ENCODE measurements at places on chromosomes 7 and 10.

DNA sequence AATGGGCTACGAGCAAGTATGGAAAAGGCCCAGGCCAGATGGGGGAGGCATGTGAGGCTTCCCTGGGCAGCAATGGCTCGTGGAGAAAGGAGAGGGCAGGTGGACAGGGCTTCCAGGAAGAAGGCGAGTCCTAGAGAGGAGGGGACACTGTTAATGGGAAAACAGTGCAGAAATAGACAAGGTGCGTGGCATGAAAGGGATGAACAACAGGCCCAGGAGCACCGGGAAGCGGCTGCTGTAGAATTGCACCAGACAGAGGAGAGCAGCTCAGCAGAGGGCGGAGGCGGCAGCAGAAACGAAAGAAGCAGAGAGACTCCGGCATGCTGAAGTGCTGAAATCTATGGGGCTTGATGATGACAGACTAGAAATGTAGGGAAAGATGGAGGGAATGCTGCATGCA, 102.1 kb downstream of the PIP4K2A start:
- no peak for DNase-seq

GRCh38 chr7:18820981-18821380, 296.5 kb downstream of the TWIST1 start:
- no peak for DNase-seq

DNA sequence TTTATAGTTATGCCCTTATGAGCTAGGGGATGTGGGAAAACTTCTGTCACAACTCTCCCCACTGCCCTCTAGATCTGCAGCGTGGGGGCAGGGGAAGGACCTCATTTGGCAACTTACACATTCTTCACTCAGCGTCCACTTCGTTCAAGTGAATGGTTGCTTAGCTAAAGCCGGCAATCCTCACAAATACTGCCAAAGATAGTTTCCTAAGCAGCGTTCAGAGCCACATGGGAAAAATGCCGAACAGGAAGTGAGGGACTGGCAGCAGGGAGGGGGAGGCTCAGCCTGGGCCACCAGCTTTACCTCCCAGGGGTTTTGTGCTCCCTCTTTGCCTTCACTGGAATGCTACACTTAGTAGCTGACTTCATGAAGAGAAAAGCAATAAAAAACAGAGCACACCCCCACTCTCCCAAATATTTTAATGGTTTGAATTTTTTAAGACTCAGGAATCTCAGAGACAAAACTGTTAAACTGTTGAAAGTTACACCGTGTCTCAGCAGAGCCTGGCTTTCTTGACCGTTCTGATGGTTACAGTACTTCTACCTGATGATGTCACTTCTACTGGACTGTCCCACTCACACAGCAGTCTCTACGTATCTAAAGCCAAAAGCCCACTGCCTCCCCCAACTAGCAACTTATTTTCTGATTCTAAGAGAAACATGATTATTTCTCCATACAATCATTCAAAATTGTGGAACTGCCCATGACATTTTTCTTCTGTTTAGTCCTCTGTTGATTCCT, 10.4 kb downstream of the GRM3 start:
- DNase-seq, result no peak

DNA sequence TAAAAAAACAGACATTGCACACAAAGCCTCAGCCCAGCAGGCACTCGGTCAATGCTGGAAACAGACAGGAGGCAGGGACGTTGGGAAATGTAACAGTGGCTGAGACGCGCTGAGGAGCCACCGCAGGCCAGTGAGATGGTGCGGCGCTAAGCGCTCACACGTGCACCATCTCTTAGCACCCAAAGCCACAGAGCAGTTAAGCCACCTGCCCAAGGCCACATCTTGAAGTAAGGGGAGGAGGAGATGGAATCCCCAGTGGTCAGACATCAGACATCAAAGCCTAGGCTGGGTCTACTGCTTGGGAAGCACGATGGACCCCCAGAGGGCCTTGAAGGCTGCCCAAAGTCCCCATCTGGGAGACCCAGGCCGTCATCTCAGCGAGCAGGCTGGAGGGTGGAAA, 15.6 kb downstream of the LAT2 start:
- no peak for DNase-seq

GRCh38 chr7:139598642-139599041, 75.2 kb downstream of the CLEC2L start:
- peak; percentile 3 for DNase-seq

GRCh38 chr10:48572414-48572813, 32.5 kb downstream of the ARHGAP22 start:
- DNase-seq, result no peak

DNA sequence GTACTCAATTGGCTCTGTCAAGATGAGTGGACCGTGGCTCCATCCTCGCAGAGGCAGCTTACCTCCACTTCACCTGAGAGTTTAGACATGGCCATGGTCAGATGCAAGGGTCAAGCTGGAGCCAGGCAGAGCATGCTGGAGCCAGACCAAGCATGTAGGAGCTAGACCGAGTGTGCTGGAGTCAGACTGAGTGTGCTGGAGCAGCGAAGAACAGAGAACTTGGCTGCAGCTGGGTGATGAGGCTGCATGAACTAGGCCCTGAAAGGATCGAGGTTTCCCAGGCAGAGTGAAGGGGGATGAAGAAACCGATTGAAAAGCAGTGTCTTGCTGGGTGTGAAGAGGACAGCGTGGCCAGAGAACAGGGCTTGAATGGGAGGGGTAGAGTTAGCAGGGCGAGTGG, 86.1 kb downstream of the MKI67 start:
- no peak for DNase-seq

- no peak for DNase-seq
Observed at GRCh38 chr7:65798111-65799075, 74.5 kb upstream of the VKORC1L1 start.

- DNase-seq, result no peak
Observed at GRCh38 chr7:41881331-41882130, 178.6 kb upstream of the INHBA start.

DNA sequence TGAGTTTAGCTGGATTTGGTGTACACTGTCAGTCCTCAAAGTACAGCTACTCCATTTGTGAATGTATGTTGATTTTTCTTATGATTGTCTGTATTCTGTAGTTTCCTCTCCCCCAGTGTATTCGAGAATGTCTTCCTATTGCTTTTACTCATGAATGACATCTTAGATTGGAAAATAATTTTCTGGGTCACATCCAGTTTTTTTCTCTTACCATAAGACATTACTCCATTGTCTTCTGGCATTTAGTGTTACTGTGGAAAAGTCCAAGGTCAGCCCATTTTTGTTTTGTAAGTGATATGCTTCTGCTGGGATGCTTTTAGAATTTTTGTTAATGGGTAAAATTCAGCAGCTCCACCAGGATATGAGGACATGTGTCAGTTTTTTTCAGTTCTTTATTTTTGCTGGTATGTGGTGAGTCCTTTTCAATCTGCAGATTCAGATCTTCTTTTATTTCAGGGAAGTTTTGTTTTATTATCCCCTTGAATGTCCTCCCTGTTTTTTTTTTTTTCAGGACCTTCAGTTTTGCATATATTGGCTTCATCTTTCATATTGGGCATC, 33.6 kb downstream of the WAC start:
- no peak for DNase-seq

GRCh38 chr7:27324246-27324645, 81.6 kb downstream of the EVX1 start:
- DNase-seq, result no peak

DNA sequence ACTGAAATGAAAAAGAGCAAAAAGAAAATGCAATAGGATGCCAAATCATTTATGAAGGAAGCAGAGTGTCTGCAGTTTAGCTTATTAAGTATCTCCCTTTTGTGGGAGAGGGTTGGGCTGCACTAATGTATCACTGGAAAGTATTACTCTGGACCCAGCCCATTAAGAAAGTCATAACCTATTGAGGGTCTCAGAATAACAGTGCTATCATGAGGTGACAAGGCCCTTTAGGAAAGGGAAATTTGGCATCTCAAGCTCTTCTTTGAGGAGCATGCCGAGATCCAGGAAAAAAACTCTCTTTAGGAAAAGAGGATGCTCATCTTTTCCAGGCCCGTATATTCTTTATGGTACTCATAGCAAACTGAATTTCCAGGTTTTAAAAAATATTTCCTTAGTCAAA, 114.6 kb downstream of the PRKG1 start:
- DNase-seq, result no peak

- no peak for DNase-seq
Observed at GRCh38 chr10:5961405-5962100, 15.8 kb downstream of the IL15RA start.

Data from NCI-H446 (cell line).